ENCODE measurements at places on chromosomes 11 and 22.

GRCh38 chr11:125253795-125254525 lies 89.4 kb downstream of the PKNOX2 start:
- DNase-seq = no peak

DNA sequence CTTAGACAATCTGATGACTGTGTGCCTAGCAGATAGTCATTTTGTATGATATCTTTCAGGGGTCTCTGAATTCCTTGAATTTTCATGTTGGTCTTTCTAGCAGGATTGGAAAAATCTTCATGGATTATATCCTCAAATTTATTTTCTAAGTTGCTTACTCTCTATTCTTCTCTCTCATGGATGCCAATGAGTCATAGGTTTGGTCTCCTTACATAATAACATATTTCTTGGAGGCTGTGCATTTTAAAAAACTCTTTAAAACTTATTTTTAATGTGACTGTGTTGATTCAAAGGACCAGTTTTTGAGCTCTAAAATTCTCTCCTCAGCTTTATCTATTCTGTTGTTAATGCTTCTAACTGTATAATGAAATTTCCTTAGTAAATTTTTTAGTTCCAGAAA lies 198.7 kb downstream of the AASDHPPT start:
- DNase-seq = no peak

- DNase-seq = no peak
These were observed 4.2 kb upstream of the CHRDL2 start for GRCh38 chr11:74735365-74735928.

DNA sequence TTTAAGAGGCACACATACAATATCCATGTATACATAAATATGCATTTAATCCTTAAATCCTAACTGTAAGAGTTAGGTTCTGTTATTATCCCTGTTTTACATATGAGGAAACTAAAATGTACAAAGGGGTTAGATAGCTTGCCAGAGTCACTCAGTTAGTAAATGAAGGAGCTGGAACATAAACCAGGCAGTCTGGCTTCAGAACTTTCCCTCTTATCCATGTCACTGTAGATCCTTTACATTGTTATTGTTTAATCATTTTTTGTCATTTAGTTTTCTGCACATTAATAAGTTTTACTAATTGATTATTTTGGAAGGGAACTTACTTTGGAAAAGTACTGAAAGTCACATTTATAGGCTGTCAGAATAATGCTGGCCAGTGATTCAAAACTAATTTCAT lies 282.4 kb downstream of the TMEM135 start:
- no peak for DNase-seq

GRCh38 chr22:26679003-26679629 lies 21.7 kb downstream of the MIAT start:
- peak; percentile 62 for DNase-seq

DNA sequence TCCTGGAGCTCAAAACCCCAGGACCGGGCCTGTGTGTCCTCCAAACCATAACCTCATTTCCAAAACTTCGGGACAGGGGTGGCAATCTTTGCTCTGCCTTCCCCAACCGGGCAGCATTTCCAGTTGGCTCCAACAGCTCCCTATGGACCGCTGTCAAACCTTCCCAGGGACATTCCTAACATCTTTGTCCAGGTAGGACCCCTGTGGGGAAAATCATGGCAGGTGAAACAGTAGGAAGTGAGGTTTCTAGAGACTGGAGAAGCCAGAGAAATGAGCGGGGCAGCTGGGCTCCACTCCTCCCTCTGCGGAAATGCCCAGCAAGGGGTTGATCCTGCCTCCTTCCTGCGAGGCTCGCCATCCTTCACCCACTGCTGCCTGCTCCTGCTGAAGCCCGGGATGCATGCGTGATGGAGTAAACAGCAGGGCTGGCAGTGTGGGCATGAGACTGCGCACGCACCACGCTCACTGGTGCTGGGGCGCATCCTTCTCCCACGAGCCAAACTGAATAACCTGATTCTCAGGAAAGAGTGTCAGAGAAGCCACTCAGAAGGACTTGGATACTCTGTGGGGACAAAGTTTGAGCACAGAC lies 136.4 kb downstream of the BUD13 start:
- no peak for DNase-seq

GRCh38 chr11:118689852-118690552 lies 10.6 kb upstream of the TREH start:
- DNase-seq = peak; percentile 93

DNA sequence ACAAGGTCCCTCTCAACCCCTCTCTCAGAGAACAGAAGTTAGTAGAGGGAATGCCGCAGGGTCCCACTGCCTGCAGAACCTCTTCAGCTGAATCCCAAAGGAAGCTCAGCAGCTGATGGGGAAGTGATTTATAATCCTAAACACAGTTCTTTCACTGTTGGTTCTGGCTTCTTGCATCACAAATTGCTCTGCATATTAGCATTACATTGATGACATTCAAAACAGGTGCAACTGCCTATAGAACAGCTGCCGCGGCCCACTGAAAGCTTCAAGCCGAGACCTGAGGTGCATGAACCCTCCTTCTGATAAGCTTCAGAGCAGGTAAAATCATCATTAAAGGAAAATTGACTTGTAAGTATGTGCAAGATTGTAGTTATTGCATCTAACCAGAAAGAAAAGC lies 75.2 kb upstream of the KIRREL3 start:
- no peak for DNase-seq

GRCh38 chr11:116501728-116502127 lies 271.1 kb downstream of the BUD13 start:
- DNase-seq = no peak

Data from right lung (tissue), 10 donors.